Left forelimb (tissue), 1 donor: ENCODE measurements at places on chromosomes 1 and 21.

DNA sequence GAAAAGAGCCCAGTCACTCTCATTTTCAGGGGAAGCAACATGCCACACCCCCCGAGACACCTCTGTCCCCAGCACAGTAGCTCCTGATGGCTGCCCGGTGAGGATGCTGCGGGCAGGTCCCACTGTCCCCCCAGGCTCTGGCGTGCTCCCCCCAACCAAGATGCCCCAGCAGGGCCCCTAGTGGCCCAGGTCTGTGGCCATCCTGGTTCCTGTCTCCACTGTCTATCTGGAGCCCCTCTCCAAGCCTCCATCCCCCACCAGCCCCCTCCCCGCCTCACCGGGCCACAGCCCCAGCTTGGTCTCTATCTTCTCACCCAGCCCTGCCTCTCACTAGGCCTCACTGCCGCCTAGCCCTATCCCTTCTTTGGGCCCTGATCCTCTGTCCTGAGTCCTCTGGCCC lies 61.8 kb downstream of the UBIAD1 start:
- DNase-seq: no peak

DNA sequence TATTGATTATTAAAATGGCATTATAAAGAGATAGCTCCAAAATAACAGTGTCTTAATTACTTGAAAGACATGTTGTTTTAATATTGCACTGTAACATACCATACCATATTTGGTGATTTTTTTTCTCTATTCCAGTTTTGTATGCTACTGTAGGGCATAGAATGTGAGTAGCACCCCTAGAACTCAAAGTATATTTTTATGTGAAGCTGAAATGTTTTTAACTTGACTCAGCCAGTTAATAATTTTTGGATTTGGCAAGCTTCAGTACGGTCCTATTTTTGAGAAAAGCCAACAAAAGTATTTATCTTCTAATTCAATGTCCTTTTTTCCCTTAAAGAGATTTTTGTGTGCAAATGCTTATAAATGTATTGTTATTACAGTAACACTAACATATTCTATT lies 593.8 kb downstream of the USP25 start:
- DNase-seq: no peak

GRCh38 chr21:38567335-38567969 lies 69.2 kb upstream of the ERG start:
- no peak for DNase-seq

GRCh38 chr21:17725339-17725738 lies 93.8 kb downstream of the C21orf91 start:
- no peak for DNase-seq

DNA sequence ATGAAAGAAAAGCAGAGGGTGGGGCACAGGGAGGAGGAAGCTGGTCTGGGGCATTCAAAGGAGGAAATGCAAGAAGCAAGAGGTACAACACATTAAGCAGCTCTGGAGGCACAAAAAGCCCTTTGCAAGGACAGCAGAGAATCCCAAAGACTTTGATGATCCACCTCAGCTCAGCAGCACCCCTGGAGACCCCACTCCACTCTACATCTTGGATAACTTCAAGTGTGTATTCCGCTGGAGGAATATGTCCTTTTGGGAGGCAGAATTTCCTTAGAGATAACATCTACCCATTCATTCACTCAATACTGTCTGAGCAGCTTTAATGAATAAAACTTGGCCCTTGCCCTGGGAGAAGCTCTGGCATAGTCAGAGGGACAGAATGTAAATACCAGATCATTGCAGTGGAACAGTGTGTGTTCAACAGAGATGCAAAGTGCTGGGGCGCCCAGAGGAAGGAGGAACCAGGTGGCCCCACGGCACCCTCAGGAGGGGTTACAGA lies 599.7 kb downstream of the KIF26B start:
- DNase-seq: no peak

- DNase-seq: no peak
Observed at GRCh38 chr1:218969006-218969405, 204.7 kb upstream of the LYPLAL1 start.

- no peak for DNase-seq
Observed at GRCh38 chr1:8169364-8170058, 143.4 kb upstream of the ERRFI1 start.

GRCh38 chr1:56394298-56394697 lies 185.1 kb downstream of the PLPP3 start:
- no peak for DNase-seq

- no peak for DNase-seq
Observed at GRCh38 chr1:3084726-3085125, 15.7 kb downstream of the PRDM16 start.

DNA sequence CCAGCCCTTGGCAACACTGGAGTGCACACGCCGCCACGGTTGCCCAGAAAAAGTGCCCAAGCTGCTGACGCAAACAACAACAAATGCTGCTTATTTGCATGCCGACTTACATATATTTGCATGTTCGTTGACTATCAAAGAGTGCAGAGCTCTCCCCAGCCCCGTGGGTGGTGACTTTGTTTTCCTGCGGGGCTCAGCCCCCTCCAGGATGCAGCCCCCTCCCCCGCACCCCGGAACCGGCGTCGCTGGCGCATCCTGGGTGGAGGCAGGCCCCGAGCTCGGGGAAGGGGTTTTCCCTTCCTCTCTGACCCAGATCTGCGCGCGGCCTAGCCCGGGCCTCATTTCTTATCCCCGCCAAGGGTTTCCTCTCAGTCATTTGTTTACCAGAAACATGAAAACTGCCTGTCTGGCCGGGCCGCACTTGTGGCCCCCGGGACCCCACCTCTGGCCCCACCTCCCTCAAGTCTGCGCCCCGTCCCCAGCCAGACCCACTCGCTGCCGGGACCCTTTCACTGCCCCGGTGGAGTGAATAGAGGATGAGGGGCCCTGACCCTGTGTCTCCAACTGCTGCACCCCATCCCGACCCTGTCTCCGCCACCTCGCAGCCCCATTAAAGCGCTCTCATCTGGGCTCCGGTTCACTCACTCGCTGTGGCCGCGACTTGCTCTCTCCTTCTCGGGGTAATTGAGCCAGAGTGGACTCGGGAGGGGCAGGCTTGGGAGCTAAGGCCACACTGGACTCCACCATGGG lies 5.5 kb downstream of the TNFRSF25 start:
- no peak for DNase-seq

- DNase-seq: no peak
Observed at GRCh38 chr1:240091614-240092300, at the start of gene FMN2. TSS of gene FMN2 (plus strand) at chr1:240091883. CDS start at chr1:240092110, 227 bp downstream.

- DNase-seq: no peak
Observed at GRCh38 chr1:18805150-18805879, 54.1 kb downstream of the TAS1R2 start.

DNA sequence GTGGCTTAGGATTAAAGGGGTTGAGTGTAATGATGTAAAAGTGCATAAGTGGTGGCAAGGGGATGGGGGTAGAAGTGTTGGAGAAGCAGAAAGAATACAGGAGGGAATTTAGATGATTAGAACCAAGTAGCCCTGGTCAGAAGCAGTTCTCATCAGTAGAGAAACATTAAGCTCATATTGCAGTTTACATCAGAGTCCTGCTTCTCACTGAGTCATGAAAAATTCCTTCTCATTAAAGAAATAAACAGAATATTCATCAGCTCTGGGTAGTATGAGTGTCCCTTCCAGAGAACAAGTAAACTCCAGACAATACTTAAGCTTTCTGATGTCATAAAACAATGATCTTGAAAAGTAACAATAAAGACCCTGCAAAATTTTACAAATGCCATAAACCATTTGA lies 36.5 kb downstream of the LRRIQ3 start:
- no peak for DNase-seq

GRCh38 chr1:43444151-43444828 lies 9.4 kb downstream of the HYI start:
- DNase-seq: peak; percentile 31

- DNase-seq: no peak
Observed at GRCh38 chr1:22893292-22893691, 79.4 kb downstream of the LACTBL1 start.

- DNase-seq: no peak
Observed at GRCh38 chr1:154572468-154573167, 5.0 kb downstream of the CHRNB2 start.

DNA sequence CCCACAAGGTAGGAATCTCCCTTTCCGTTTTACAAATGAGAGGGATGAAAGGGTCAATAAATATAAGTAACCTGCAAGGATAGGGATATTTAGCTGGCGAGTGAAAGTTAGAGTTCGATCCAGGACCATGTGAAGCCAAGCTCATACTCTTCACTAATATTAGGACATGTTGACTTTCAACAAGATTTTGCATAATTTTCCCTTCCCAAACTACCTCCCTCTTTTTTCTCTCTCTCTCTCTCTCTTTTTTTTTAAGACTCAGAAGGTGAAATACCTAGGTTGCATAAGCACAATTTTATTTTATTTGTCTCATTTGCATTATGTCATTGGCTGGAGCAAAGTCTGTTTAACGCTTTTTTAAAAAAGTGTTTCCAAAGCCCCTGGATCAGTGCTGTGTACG lies 8.1 kb upstream of the MT1HL1 start:
- DNase-seq: no peak
